Fibroblast of the aortic adventitia (primary cell): ENCODE measurements at places on chromosomes 1 and 21.

DNA sequence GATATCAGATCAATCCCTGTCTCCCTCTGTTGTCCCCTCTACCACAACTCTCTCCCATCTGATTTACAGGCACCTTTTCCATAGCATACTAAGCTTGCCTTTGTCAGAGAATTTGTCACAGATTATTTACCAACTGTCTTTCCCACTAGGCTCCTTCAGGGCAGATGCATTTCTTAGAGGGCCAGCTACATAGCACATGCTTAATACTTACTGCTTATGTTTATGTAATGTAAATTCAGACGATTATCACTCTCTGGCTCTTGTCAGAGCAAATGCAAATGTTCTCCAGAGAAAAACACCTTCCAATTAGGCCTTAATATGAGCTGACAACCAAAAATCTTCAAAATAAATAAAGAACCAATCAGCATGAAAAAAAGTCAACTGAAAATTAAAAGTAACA, 15.3 kb upstream of the RABGGTB start:
- no peak for DNase-seq

- DNase-seq, result no peak
Measured at GRCh38 chr1:160755461-160755860, 16.4 kb downstream of the SLAMF7 start.

DNA sequence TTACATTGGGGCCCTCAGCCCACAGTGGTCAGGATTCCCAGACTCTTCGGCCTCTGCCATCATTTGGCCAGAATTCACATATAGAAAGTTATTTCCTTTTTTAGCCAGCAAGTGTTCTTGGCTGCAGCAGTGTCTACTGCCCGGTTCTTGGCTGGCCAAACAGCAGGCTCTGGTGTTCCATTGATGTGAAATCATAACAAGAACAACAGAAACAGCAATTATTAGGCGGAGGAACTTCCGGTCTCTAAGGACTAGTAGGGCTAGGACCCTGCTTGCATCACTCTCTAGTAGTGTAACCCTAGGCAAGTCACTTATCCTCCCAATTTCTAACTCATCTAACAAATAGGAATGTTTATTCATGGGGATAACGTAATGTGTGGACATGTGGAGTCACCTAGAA, 8.7 kb upstream of the GJA5 start:
- DNase-seq, result peak; percentile 35

DNA sequence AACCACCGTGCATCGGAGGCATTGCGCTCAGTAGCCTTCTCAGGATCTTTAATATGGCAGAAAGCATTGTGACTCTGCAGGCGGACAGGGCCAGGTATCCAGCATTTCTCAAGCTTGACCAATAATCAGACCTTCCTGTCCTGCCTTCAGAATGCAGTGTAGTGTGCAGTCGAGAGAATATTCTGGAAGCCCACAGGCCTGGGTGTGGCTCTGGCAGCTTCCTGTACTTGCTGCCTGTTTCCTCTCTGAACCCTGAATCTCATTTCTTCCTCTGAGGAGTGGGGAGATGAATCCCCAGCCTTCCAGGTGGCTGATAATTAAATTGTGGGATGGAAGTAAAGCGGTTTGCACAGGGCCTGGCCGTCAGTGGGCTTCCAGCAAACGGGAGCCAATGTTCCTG, 42.3 kb downstream of the ACTL8 start:
- DNase-seq, result no peak
